Muscle of leg (tissue), 16 donors: ENCODE measurements at places on chromosomes 11 and 22. TPM values are rescaled to one million over a fixed set of nuclear protein-coding genes. Genes with fewer than 3 reads are reported as not detected.

DNA sequence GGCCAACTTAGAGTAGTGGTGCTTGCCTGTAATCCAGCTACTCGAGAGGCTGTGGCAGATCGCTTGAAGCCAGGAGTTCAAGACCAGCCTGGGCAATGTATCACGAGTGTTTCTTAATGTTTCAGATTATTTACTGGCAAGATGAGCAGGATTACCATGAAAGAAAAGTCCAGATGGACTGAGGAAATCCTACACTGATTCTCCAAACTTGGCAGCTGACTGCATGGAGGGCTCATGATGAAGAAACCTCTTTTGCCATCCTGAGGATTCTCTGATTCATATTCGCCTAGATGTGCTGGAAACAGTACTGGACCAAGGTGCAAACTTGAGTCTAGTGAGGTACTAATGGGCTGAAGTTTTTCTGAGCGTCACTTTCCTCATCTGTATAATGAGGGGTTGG, 2.8 kb upstream of the SIDT2 start:
- peaks cover 5% of the 10 kb centered on the region for H3K36me3 ChIP-seq
- H3K4me1 ChIP-seq: peaks cover 24% of the 10 kb centered on the region
- H3K27ac ChIP-seq: no peak overlapping the region
- peak; percentile 2 for DNase-seq
- no peaks in the 10 kb centered on the region for H3K27me3 ChIP-seq

Gene RTN4RL2
- total RNA-seq: 2.0 TPM

DNA sequence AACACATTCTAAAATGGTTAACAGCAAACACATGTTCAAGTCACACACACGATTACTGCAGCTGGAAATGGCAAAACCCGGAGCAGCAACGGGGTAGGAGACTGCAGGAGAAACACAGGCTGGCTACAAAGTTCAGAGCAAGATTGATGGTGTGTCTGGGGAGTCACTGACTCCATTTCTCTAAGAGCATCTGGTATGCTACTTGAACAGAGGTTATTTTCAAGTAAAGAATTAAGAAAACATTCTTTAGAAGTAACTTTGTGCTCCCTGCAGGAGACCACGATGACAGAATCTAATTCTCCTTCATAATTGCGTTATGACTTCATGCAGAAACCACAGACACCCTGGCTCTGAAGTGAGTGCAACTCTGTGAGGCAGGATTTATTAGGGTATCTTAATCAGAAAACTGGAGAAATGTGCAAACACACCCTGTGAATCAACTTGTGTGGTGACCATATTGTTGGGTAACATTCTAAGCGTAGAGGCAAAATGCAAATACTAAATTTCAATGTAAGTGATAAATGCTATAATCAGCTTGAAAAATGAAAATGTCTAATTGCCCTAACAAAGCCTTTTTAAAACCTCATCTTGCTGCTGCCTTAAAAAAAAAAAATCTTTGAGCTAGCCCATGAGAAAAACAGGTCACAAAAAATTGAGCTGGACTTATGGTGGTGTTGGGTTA, 303.0 kb downstream of the CADM1 start:
- H3K4me3 ChIP-seq: no peak overlapping the region
- no peak overlapping the region for H3K27ac ChIP-seq
- DNase-seq: peak; percentile 84
- H3K27me3 ChIP-seq: no peaks in the 10 kb centered on the region

- peak; percentile 84 for DNase-seq
- peaks cover 22% of the 10 kb centered on the region for H3K4me1 ChIP-seq
- H3K36me3 ChIP-seq: no peaks in the 10 kb centered on the region
- no peak overlapping the region for H3K27ac ChIP-seq
Observed at GRCh38 chr22:33923660-33924246, 3.5 kb upstream of the LARGE1 start.

DNA sequence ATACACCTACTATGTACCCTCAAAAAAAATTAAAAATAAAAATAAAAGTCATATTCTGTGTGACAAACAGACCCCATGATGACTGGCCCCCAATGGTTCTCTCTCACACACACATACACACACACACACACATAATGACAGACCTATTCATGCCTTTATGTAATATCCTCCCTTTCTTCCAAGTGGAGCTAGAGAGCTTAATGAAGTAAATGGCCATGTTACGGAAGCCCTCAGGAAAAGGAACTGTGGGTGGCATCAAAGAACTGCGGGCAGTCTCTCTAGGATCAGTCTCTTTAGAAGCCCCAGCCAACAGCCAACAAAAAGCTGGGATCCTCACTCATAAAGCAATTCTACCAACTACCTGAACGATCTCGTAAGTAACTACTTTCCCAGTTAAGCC, 125.5 kb downstream of the SIK3 start:
- DNase-seq: no peak
- H3K4me1 ChIP-seq: peaks cover 2% of the 10 kb centered on the region
- H3K36me3 ChIP-seq: no peaks in the 10 kb centered on the region
- H3K27ac ChIP-seq: peak overlapping the region; percentile 21

Gene KCNJ5
- 1.1 TPM for total RNA-seq

- no peaks in the 10 kb centered on the region for H3K36me3 ChIP-seq
- H3K27ac ChIP-seq: no peak overlapping the region
- H3K4me3 ChIP-seq: no peak overlapping the region
- DNase-seq: no peak
- H3K4me1 ChIP-seq: no peaks in the 10 kb centered on the region
Observed at GRCh38 chr11:98561252-98561651, 459.5 kb upstream of the CNTN5 start.

DNA sequence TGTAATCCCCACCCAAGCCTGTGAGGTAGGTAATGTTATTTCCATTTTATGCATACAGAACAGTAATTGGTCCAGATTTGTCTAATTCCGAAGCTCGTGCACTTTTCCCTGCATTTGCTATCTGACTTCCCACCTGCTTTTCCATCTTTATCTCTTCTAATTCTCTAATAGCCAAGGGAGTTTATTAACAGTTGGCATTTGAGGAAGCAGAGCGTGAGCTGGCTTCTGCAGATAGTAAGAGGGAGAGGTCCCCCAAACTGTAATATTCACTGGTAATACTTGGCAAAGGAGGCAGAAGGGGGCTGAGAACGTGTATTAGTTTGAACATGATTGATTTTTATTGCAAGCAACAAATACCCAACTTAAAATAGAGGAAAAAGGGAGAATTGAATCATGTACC, 110.8 kb upstream of the SPON1 start:
- no peak for DNase-seq
- no peak overlapping the region for H3K4me3 ChIP-seq
- H3K36me3 ChIP-seq: no peaks in the 10 kb centered on the region
- H3K27me3 ChIP-seq: no peaks in the 10 kb centered on the region
- H3K27ac ChIP-seq: no peak overlapping the region

DNA sequence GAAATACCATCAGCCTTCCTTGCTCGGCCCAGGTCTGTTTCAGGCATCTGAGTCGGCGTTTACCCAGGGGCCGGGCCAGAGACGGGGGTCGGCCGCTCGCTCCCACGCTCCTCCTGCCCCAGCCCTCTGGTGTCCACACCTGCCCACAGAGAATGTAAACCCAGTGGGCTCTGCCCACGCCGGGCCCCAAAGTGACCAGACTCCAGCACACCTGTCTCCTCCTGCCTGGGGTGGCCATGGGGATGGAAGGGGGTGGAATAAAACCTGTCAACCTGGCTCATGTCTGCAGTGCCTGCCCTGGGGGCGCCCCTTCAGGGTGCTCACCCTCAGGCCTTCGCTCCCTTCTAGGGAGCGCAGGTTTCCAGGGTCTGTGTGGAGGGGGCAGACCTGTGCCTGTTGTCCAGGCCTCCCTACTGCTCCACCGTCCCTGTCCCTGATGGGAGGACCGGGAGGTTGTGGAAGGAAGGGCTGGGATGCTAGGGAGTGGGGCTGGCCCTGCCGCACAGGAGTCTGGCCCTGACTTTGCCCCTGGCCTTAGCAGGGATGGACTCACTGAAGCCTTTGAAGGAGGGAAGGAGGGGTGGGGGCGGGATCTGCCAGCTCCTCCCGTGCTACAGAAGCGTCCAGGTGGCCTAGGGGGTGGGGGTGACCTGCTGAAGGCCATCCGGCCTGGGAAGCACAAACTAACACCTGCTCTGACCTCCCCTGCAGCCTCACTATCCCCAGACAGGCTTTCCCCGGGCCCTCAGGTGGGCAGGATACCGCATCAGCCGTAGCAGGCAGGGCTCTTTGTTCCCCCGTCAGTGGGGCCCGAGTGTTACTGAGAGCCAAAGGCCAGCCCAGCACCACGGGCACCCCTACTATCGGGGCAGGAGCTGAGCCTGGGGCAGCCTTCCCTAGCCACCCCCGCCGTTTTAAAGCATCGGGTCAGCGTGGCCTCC, 14.7 kb upstream of the ARHGAP8 start:
- H3K4me3 ChIP-seq: no peak overlapping the region
- no peak for DNase-seq
- peaks cover 4% of the 10 kb centered on the region for H3K36me3 ChIP-seq
- H3K4me1 ChIP-seq: peaks cover 22% of the 10 kb centered on the region
- H3K27ac ChIP-seq: no peak overlapping the region
- H3K27me3 ChIP-seq: peaks cover 31% of the 10 kb centered on the region

GRCh38 chr22:19019029-19019678, 83.1 kb upstream of the PRODH start:
- H3K4me3 ChIP-seq: no peak overlapping the region
- no peaks in the 10 kb centered on the region for H3K4me1 ChIP-seq
- H3K27ac ChIP-seq: no peak overlapping the region
- no peaks in the 10 kb centered on the region for H3K36me3 ChIP-seq
- no peak for DNase-seq
- peaks cover 10% of the 10 kb centered on the region for H3K27me3 ChIP-seq

Gene SCGB1D2
- total RNA-seq: not detected

Gene CNTN5
- total RNA-seq: 6.2 TPM

DNA sequence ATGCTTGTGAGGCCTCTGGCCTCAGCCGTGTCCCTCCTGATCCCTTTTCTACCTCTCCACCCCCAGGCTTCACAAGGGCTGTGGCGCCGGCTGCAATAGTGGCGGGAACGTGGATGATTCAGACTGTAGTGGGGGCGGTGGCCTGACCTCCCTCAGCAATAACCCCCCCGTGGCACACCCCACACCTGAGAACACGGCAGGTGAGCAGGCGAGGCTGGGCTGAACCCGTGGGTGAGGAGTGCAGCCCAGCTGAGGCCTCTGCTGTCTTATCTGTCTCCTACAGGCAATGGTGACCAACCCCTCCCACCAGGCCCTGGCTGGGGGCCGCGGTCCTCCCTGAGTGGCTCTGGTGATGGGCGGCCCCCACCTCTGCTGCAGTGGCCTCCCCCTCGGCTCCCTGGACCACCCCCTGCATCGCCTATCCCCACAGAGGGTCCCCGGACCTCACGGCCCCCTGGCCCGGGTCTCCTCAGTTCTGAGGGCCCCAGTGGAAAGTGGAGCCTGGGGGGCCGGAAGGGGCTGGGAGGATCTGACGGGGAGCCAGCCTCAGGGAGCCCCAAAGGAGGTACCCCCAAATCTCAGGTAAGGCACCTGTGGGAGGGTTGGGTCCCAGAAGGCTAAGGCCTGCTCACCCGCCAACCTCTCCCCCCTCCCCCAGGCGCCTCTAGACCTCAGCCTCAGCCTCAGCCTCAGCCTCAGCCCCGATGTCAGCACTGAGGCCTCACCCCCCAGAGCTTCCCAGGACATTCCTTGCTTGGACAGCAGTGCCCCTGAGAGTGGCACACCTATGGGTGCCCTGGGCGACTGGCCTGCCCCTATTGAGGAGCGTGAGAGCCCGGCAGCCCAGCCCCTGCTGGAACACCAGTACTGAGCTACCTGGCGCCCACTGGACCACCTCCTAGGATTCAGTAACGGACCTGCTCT, 1.5 kb upstream of the SIPA1 start:
- H3K27ac ChIP-seq: no peak overlapping the region
- no peak overlapping the region for H3K4me3 ChIP-seq
- peaks cover 52% of the 10 kb centered on the region for H3K36me3 ChIP-seq
- H3K27me3 ChIP-seq: no peaks in the 10 kb centered on the region
- peaks cover 41% of the 10 kb centered on the region for H3K4me1 ChIP-seq
- no peak for DNase-seq

GRCh38 chr22:17823226-17823625, 49.0 kb upstream of the BID start:
- no peaks in the 10 kb centered on the region for H3K27me3 ChIP-seq
- no peak overlapping the region for H3K27ac ChIP-seq
- DNase-seq: no peak
- no peak overlapping the region for H3K4me3 ChIP-seq
- H3K4me1 ChIP-seq: no peaks in the 10 kb centered on the region

GRCh38 chr11:97364047-97364446, 974.2 kb downstream of the JRKL start:
- DNase-seq: peak; percentile 4
- H3K36me3 ChIP-seq: no peaks in the 10 kb centered on the region
- H3K27me3 ChIP-seq: no peaks in the 10 kb centered on the region
- H3K4me3 ChIP-seq: no peak overlapping the region
- H3K4me1 ChIP-seq: no peaks in the 10 kb centered on the region

DNA sequence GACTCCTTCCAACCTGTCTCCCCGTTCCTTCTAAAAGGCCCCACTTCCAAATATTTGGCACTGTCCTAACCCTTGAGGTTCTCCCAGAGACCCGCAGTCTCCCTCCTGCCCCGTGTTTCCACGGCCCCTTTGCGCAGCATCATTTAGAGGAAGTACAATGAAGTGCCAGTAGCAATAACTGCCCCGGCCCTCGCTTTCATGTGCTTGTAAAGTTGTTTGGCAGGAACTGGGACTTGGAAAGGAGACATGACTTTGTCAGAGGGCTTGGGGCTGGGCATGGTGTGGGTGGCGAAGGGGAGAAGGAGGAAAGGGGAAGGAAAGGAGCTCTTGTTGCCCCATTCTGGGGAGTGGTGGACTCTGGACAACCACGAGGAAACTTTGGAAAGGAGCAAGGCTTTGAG, 2.6 kb downstream of the CD44 start:
- peak; percentile 65 for DNase-seq
- peaks cover 3% of the 10 kb centered on the region for H3K27me3 ChIP-seq
- H3K27ac ChIP-seq: peak overlapping the region; percentile 62
- H3K36me3 ChIP-seq: peaks cover 12% of the 10 kb centered on the region

- H3K27me3 ChIP-seq: peaks cover 2% of the 10 kb centered on the region
- no peak overlapping the region for H3K27ac ChIP-seq
- no peak for DNase-seq
- no peaks in the 10 kb centered on the region for H3K4me1 ChIP-seq
- H3K4me3 ChIP-seq: no peak overlapping the region
Observed at GRCh38 chr11:123338997-123339752, 90.9 kb upstream of the GRAMD1B start.

DNA sequence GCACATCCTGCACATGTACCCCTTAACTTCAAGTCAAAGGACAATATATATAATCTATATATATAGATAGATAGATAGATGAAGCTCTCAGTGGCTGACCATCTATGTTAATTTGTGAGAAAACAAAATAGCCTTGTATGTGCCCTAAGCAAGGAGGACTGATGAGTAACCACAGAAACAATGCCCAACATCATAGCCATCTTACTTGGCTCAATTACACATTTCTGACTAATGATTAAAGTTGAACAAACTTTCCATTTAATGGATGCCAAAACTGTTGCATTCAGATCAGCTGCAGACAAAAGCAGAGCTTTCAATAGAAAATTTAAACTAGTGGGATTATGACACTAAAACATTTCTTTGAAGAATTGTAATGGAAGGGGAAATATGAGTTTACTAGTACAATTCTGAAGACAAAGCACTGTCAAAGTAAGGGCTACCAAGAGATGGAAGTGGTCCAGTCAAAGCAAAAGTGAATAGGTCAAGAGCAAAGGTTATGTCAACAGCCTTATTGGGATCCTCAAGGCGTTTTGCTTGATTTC, 1188.2 kb upstream of the RAG2 start:
- no peaks in the 10 kb centered on the region for H3K36me3 ChIP-seq
- no peaks in the 10 kb centered on the region for H3K27me3 ChIP-seq
- no peaks in the 10 kb centered on the region for H3K4me1 ChIP-seq
- DNase-seq: no peak
- H3K4me3 ChIP-seq: no peak overlapping the region
